A549 treated with DMSO at 1 μM for 4 hours (cell line): ENCODE measurements at places on chromosomes 2 and 18. TPM values are rescaled to one million over a fixed set of nuclear protein-coding genes. Genes with fewer than 3 reads are reported as not detected.

SMAD2 gene
- total RNA-seq: 60.5 to 79.9 TPM (median 74.5 TPM) in 5 replicates

CNDP1 gene
- not detected in 5 replicates for total RNA-seq

BOK gene
- total RNA-seq: 22.6 to 33.2 TPM (median 30.6 TPM) in 5 replicates

TUBB8B gene
- total RNA-seq: 0.14 TPM in 1 of 5 replicates, not detected in the others

COBLL1 gene
- total RNA-seq: 3.1 to 5.1 TPM (median 4.1 TPM) in 5 replicates

HRH4 gene
- not detected in 5 replicates for total RNA-seq

REG1A gene
- not detected in 5 replicates for total RNA-seq

EPAS1 gene
- 97.2 to 112 TPM (median 110 TPM) in 5 replicates for total RNA-seq

SERPINB12 gene
- total RNA-seq: not detected in 5 replicates

SLC19A3 gene
- total RNA-seq: 2.5 to 3.8 TPM (median 3.2 TPM) in 5 replicates

MTHFD2 gene
- total RNA-seq: 157 to 182 TPM (median 167 TPM) in 5 replicates

RAB17 gene
- total RNA-seq: 0.05 to 0.10 TPM (median 0.10 TPM) in 3 of 5 replicates, not detected in the others

STEAP3 gene
- 39.2 to 47.7 TPM (median 39.9 TPM) in 5 replicates for total RNA-seq

IMPACT gene
- total RNA-seq: 10.9 to 14.7 TPM (median 11.8 TPM) in 5 replicates

IL36G gene
- not detected in 5 replicates for total RNA-seq

ABHD1 gene
- total RNA-seq: 1.1 to 2.3 TPM (median 1.6 TPM) in 5 replicates

NPPC gene
- 0.35 to 0.50 TPM (median 0.37 TPM) in 3 of 5 replicates, not detected in the others for total RNA-seq

TMEM18 gene
- total RNA-seq: 32.7 to 50.6 TPM (median 45.9 TPM) in 5 replicates

PTPRN gene
- total RNA-seq: 1.3 to 2.2 TPM (median 1.9 TPM) in 5 replicates

CCDC178 gene
- total RNA-seq: not detected in 5 replicates
